Smooth muscle cell of the coronary artery (primary cell): ENCODE measurements at places on chromosomes 13 and 19. TPM values are rescaled to one million over a fixed set of nuclear protein-coding genes. Genes with fewer than 3 reads are reported as not detected.

Gene GAS6
- 127 and 186 TPM in 2 replicates for total RNA-seq

Gene PSG6
- not detected in 2 replicates for total RNA-seq

Gene FUT1
- total RNA-seq = under 0.01 and 0.68 TPM in 2 replicates

Gene NMRK2
- not detected in 2 replicates for total RNA-seq

Gene C19orf85
- total RNA-seq = not detected in 2 replicates

Gene TEX26
- total RNA-seq = not detected in 2 replicates

Gene SKA3
- 0.47 and 2.0 TPM in 2 replicates for total RNA-seq

Gene NCAN
- total RNA-seq = under 0.01 TPM in 1 of 2 replicates, not detected in the other

Gene ADAMTSL5
- 1.3 and 2.6 TPM in 2 replicates for total RNA-seq

Gene CACNA1A
- total RNA-seq = 0.08 and 5.0 TPM in 2 replicates

Gene POU4F1
- not detected in 2 replicates for total RNA-seq

Gene PIP5K1C
- 15.4 and 18.4 TPM in 2 replicates for total RNA-seq

Gene ETV2
- 0.23 and 0.47 TPM in 2 replicates for total RNA-seq

Gene CAMSAP3
- under 0.01 TPM in 1 of 2 replicates, not detected in the other for total RNA-seq

Gene UNC13A
- total RNA-seq = 0.70 and 2.2 TPM in 2 replicates

Gene C3
- 14.0 and 218 TPM in 2 replicates for total RNA-seq

Gene PRKCG
- total RNA-seq = 0.23 TPM in 1 of 2 replicates, not detected in the other

Gene RNF225
- 0.15 TPM in 1 of 2 replicates, not detected in the other for total RNA-seq

Gene KLK14
- total RNA-seq = not detected in 2 replicates

Gene GARIN5A
- total RNA-seq = 0.53 TPM in 1 of 2 replicates, not detected in the other

Gene CD22
- total RNA-seq = 0.70 and 0.98 TPM in 2 replicates

Gene KIR2DL4
- total RNA-seq = not detected in 2 replicates

Gene ANKLE1
- 0.12 and 0.38 TPM in 2 replicates for total RNA-seq

Gene FFAR1
- not detected in 2 replicates for total RNA-seq

Gene FDX2
- total RNA-seq = 7.1 and 21.8 TPM in 2 replicates

Gene KLK1
- total RNA-seq = not detected in 2 replicates

Gene EFNA2
- total RNA-seq = not detected in 2 replicates

Gene COPE
- total RNA-seq = 215 and 269 TPM in 2 replicates

Gene STARD13
- 17.0 and 17.4 TPM in 2 replicates for total RNA-seq

Gene FCAR
- not detected in 2 replicates for total RNA-seq

Gene ZNF274
- total RNA-seq = 10.6 and 23.0 TPM in 2 replicates

Gene PEX11G
- total RNA-seq = 1.5 and 2.9 TPM in 2 replicates

Gene KLK2
- not detected in 2 replicates for total RNA-seq

Gene UBE2S
- 7.3 and 94.4 TPM in 2 replicates for total RNA-seq

Gene ZNF573
- 3.5 and 3.7 TPM in 2 replicates for total RNA-seq

Gene CPB2
- total RNA-seq = not detected in 2 replicates

Gene DCT
- 0.12 TPM in 1 of 2 replicates, not detected in the other for total RNA-seq

Gene LHB
- 0.15 TPM in 1 of 2 replicates, not detected in the other for total RNA-seq

Gene PABPC3
- 0.08 and 0.12 TPM in 2 replicates for total RNA-seq

Gene ZNF737
- 2.3 and 7.1 TPM in 2 replicates for total RNA-seq

Gene TEX29
- 0.15 and 3.6 TPM in 2 replicates for total RNA-seq

Gene PLPP2
- 1.9 and 11.2 TPM in 2 replicates for total RNA-seq

Gene IGFL2
- not detected in 2 replicates for total RNA-seq

Gene ZNF681
- total RNA-seq = 0.30 and 0.35 TPM in 2 replicates

Gene TBXA2R
- 1.4 and 1.5 TPM in 2 replicates for total RNA-seq

Gene LRFN3
- total RNA-seq = 1.1 and 1.5 TPM in 2 replicates

Gene KASH5
- total RNA-seq = not detected in 2 replicates

Gene IGFL1
- not detected in 2 replicates for total RNA-seq

Gene TMEM59L
- 0.23 and 0.98 TPM in 2 replicates for total RNA-seq

Gene SMAD9
- 0.47 and 6.5 TPM in 2 replicates for total RNA-seq

Gene APOC1
- 0.47 and 0.68 TPM in 2 replicates for total RNA-seq
